ENCODE measurements at places on chromosomes 7 and 10. TPM values are rescaled to one million over a fixed set of nuclear protein-coding genes. Genes with fewer than 3 reads are reported as not detected.

Gene AGAP3
- total RNA-seq = 106 TPM

Gene TMEM229A
- not detected for total RNA-seq

Gene ZPBP
- total RNA-seq = not detected

Gene RBM20
- total RNA-seq = under 0.01 TPM

Gene PALS2
- 24.1 TPM for total RNA-seq

Gene HPSE2
- total RNA-seq = not detected
